Ovary (tissue), 10 donors: ENCODE measurements at places on chromosomes 16 and 17. TPM values are rescaled to one million over a fixed set of nuclear protein-coding genes. Genes with fewer than 3 reads are reported as not detected.

The SDR42E2 gene
- not detected for total RNA-seq

DNA sequence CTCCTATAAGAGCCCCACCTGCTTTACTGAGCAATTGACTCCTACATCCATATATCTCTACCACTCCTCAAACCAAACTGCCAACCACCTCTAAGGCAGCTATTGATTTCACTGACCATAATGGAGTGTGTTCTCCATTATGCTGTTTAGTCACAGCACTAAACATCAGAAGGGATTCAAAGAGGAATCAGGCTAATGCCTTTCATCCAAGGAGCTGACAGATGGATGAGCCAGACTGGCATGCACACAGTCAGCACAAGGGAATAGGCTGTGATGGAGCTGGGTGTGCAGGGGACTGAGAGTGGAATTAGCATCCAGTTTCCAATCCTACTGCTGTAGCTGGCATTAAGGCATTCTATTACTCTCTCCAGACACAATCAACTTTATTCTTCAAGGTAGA is 88.7 kb upstream of the CCL2 start:
- no peak for DNase-seq

DNA sequence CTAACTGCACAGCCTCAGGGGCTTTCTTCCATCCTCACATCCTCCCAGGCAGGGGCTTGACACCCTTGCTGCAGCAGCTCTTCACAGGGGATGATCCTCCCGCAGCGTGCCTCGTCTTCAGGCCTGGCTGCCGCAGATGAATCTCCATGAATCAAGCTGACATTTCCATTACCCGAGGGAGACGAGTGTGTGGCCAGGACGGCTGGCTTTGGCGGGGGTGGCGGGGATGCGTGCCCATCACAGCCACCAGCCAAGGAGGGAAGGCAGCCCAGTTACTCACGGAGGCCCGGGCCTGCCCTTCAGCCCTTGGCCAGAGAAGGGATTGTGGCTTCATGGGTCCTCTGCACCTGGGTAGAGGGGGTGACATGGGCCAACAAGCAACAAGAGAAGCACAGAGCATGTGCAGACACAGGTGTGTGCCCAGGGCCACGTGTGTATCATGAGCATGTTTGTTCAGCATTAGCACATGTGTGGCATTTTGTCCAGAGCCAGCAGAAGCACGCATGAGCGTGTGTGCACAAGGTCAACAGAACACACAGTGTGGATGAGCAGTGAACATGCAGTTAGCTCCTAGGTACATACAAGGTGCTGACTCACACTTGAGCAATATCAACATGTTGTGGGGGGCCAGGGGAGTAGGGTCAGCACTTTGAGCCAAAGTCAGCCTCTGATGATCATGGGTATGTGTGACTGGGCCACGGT is 236.4 kb downstream of the KATNIP start:
- no peak for DNase-seq

GRCh38 chr16:12569061-12569460 is 234.6 kb downstream of the CPPED1 start:
- no peak for DNase-seq

The RAB11FIP4 gene
- 3.1 TPM for total RNA-seq
